ENCODE measurements at places on chromosomes 5 and 9. TPM values are rescaled to one million over a fixed set of nuclear protein-coding genes. Genes with fewer than 3 reads are reported as not detected.

The AQP3 gene
- total RNA-seq: 4.4 TPM

DNA sequence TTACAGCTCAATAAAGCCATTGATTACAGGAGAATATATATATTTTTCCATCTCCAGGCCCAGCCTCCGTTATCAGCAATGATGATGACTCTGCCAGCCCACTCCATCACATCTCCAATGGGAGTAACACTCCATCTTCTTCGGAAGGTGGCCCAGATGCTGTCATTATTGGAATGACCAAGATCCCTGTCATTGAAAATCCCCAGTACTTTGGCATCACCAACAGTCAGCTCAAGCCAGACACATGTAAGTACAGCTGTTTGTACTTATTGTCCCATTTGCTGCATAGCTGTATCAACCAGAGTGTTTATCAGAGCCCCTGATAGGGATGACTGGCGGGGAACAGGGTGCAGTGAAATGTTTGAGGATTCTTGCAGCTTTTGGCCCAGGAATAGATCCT is 197.7 kb downstream of the NTRK2 start:
- no peak for DNase-seq

- DNase-seq: peak; percentile 94
Observed at GRCh38 chr5:72248410-72248981, 71.5 kb downstream of the MRPS27 start.

- DNase-seq: no peak
Observed at GRCh38 chr9:36967997-36968396, 66.1 kb downstream of the PAX5 start.

DNA sequence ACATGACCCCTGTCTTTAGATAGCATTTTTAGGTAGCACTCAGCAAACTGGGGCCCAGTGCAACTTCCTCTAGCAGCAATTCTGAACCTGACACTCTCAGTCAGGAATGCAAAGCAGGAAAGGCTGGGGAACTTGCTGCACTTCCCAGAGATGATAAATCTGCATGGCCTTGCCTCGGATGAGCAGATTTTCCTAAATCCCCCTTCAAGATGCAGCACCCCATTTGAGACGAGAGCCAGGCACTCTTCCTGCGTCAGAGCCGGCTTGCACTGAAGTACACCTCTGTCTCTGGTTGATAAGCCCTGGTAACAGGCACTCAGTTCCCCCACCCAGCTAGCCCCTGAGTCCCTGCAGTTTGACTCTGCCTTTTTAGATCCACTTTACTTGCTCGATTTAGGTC is 296.7 kb upstream of the PANK3 start:
- DNase-seq: no peak

DNA sequence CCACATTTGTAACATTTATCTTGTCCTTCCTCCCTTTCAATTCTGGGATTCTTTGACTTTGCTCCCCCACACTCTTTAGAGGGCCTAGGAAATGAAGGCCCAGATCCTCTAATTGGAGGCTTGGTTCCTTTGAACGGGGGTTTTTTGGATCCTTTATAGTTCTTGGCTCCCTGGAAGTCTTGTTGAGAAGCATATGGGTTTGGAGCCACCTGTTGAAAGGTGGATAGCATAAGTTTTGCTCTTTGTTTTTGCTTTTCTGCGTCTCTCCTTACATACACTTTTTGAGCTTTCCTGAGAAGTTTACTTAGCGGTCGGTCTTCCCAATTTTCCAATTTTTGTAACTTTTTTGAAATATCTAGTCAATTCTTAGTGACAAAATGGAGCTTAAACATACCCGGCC is 17.8 kb downstream of the IFT74 start:
- DNase-seq: no peak
